Muscle of back (tissue), 13 donors: ENCODE measurements at places on chromosomes 1 and 21. TPM values are rescaled to one million over a fixed set of nuclear protein-coding genes. Genes with fewer than 3 reads are reported as not detected.

PADI4 gene
- polyA plus RNA-seq, result 1.3 TPM

- DNase-seq, result peak; percentile 55
These were observed 25.1 kb downstream of the ZBTB17 start for GRCh38 chr1:15950763-15951295.

CRNN gene
- not detected for polyA plus RNA-seq

S100A8 gene
- 14.9 TPM for polyA plus RNA-seq

DNA sequence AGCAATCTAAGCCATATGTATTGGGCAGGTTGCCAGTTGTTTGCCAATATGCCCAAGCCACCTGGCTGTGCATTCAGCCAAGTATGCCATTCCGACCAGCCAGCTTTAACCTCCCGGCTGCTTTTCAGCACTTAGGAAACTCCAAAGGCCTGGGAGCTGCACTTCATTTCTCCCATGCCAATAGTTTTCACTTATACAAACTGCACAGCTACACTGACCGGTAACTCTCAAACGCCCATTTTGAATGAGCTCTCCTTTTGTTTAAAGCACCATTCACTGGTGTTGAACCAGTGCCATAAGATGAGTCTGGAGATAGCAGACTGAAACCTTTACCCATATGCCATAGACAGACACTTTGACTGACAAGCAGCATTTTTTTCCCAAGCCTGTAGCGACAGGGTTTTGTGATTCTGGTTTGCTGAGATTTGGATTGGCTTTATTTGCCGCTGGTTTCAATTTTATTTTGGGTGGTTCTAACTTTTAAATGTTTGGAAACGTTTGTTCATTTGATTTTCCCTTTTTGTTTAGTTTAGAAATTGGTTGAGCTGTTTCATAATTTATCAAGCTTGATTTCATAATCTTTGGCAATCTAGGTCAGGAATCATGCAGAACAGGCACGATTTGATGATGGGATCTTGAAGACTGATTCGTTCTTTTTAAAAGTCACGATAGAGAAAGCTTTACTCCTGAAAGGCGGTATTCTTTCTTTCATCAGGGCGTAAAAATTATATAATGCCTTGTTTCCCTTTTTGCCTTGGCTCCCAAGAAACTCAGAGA lies 144.6 kb downstream of the NFIA start:
- no peak for DNase-seq

ADAMTS4 gene
- 11.9 TPM for polyA plus RNA-seq

HJV gene
- 167 TPM for polyA plus RNA-seq

DNA sequence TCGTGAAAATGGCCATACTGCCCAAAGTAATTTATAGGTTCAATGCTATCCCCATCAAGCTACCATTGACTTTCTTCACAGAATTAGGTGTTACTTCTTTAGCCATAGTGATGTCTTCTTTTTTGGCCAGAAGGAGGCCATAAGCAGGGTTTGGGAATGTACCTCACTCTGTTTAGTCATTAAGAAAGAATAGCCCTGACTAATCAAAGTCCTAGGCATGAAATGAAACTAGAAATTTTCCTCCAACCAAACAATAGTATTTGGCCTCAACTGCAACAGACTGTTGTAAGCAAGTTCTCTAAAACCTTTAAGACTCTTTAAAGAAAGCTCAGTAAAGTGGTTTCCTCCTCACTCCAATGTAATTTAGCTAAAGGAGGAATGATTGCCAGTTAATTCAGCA lies 163.9 kb downstream of the AKT3 start:
- DNase-seq, result no peak

DNA sequence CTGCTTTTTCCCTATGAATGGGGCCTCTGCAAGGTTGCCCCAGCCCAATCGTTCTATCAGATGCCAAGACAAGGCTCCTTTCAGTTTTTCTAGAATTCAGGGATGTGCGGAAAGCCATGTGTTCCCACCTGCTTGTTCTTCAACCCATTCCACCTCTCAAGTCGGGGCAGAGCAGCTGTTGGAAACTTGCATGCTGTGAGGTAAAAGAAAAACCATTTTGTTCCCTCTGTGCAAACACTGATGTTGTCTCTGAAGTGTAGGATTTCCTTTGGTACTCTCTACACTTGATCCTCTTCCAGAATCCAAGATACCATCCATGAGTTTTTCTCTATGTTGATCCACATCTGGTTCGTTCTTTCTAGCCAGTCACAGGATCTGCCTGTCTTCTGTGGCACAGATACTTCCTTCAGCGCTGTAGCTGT lies 7.3 kb downstream of the IER5 start:
- no peak for DNase-seq

DNA sequence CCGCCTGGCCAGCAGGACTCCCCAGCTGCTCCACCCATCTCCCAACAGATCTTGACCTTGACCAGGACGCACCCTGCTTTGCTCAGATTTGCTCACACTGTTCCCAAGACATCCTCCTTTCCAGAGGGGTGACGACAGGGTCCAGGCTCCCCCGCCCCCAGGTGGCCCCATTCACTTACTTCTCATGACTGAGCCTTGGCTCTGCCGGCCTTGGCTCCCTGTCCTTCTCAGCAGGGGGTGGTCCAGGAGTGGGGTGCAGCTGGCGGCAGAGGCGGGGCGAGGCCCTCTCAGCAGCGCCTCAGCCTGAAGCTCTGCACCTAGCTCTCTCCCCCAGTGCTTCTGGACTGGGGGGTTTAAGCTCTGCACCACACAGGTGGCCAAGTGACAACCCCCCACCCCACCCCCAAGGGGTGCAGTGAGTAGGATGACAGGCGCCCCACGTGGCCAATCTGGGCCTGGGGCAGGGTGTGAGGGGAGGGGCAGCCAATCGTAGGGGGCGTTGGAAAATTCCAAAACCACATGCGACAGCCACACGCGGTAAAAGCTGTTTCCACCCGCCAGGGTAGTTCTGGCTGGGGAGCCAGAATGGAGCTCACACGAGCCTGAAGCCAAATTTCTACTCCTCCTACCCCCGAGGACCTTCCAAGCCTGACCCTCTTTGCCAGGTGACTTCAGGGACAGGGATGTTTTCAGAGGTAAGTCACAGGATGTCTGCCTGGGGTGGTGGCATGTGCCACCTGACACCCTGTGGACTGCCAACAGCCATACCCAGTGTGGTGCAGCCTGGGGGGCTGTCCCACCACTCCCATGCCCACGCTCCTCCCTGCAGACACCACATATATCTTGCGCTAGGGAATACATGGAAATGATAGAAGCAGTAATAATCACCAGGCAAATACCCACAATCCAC lies 5.6 kb downstream of the RORC start:
- no peak for DNase-seq

DNA sequence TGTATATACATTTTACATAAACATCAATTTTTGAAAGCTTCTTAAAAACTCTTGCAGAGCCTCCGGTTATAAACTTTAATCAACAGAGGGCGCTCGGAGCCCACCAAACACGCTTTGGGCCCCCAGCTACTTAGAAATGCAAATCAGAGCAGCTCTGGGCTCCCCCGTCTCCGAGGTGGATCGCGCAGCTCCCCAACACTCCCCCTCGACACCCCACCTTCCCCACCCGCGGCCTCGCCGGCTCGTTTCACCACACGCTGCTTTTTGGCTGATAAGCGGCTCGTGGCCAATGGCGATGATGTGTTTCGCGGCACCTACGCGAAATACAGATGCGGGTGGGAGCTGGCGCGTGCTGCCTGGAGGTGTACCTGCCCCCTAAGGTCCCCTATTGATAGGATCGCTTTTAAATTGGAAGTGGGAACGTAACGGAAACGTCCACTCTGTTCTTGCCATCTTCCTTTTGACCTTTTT lies 1.7 kb upstream of the KIF26B start:
- DNase-seq, result peak; percentile 69

MAP10 gene
- 2.9 TPM for polyA plus RNA-seq

PGLYRP3 gene
- polyA plus RNA-seq, result not detected

DNA sequence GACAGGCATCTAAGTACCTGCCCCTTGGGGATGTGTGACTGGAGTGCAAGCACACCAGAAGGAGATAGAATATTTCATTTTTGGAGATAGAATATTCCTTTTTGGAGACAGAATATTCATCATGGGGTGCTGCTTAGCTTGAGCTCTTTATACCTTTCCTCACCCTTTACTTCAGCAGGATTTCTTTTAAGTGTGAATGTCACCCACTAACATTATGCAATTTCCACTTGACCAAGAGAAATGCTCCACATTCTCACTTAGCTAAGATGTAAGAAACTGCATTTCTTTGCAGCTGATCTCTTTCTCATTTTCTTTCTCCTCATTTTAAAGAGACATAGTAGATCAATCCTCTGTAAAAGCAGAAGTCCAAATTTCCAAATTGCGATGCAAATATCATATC lies 436.7 kb downstream of the NCAM2 start:
- DNase-seq, result no peak

DNA sequence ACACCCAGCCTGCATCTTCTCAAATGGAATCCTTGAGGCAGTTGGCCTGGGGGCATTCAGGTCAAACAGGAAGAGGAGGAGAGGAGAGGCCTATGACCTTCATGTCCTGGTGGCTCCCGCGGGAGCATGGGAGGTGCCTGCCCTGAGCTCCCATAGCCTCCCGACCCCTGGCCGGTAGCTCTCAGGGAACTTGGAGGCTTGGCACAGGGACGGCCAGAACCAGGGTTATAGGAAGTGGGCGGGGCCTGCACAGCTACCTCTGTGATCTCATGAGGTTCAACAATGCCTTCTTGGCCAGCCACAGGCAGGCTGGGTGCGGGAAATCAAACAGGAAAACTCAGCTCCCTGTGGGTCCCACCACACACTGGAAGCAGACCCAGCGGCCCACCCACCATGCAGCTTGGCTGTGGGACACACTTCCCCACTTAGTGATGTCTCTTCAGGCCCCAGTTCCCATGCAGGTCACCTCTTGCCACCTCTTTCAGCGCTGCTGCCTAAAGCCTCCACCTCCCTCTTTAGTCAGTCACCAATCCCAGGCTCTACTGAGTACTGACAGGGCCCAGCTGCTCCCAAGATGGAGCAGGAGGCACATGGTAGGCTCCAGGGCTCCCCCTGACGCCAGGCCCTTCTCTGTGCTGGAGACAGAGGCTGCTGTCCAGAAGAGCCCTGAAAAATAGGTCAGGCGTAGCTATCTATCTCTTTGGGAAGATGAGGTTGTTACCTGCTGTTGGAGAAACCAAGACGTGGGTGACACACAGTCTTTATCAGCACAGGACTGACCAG lies at the start of gene SLFNL1:
SLFNL1 (minus strand) TSS at position 200 of the 783 bp plus-strand sequence. CDS start 1,065 bp downstream, outside the sequence.
- no peak for DNase-seq

DNA sequence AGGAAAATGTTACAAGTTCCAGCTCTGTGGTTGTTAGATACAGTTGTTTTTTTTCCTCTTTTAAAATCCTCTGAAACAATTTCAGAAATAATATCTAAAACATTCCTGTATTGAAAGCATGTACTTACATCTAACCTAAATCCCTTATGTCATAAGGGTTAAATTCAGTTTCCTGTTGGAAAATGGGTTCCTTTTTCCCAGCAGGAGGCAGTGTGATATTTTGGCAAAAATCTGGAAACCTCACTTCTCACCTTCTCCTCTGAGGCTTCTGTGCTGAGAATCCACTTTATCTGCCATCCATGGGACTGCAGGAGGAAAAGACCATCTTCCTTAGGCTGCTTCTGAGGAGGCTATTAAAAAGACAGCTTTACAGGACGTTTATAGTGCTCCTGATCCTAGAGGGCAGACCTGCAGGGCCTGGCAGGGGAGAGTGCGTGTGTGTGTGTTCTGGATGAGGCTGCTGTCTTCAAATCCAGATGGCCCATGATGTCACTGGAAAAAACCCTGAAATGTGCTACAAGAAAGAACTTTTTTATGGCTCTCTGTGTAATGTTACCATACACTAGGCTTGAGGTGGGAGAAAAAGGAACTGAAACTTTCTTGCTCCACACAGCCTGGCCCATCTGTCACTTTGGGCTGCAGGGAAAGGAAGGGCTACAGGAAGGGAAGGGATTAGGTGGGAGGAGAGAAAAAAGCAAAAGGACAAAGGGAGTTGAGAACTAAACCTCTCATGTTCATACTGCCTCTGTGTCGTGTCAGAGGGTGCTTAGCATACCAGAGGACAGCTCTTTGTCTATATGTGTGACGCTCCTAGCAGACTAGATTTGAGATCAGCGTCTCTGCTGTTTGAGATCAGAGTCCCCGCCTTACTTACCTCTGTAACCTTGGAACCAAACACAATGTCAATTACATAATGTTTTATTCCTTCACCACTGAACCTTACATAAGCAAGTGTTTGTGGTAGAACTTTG lies 379.2 kb upstream of the SPAG17 start:
- DNase-seq, result peak; percentile 38

- no peak for DNase-seq
These were observed 12.7 kb downstream of the CD34 start for GRCh38 chr1:207898260-207898659.

GRCh38 chr1:231200388-231201031 lies 38.7 kb downstream of the TRIM67 start:
- DNase-seq, result no peak

TOE1 gene
- polyA plus RNA-seq, result 8.3 TPM

DNA sequence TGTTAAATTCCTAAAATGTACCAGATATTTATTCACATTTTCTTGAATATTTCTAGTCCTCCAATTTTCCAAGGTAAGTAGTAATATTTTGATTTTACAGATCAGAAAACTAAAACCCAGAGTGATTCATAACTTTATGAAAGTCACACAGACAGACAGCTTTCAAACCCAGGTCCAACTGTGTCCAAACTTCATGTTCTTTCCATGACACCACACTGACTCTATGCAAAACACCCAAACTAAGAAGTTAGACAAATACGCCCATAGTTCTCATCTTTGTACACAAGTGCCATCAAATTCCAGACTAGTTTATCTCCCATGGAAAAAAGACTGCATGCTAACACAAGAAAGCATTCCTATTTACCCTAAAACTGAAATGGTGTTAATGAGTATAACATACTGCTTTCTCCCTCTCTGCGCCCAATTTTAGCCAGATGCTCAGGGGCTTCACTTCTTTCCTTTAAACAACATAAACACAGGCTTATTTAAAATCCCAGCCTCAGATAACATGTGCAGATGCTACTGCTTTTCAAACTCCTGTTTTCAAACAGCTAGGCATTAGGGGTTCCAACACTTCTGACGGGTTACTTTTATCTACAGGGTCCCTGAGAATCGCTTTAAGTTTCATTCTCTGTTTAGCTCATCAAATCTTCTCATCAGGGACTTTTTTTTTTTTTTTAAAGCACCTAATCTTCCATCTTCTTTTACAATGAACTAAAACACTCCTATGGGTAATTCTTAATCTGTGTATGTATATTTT lies 44.6 kb downstream of the WASF2 start:
- no peak for DNase-seq

RHOU gene
- 18.9 TPM for polyA plus RNA-seq

LYSMD1 gene
- polyA plus RNA-seq, result 11.2 TPM

- DNase-seq, result peak; percentile 40
These were observed 20.9 kb downstream of the ERICH3 start for GRCh38 chr1:74652711-74653139.

- peak; percentile 89 for DNase-seq
These were observed 927 bp downstream of the WNT9A start for GRCh38 chr1:227946624-227947385.
